BE2C (cell line): ENCODE measurements at places on chromosomes 1 and 21.
A peak's percentile ranks its signal among the peaks of the same experiment; 100 is the strongest.

DNA sequence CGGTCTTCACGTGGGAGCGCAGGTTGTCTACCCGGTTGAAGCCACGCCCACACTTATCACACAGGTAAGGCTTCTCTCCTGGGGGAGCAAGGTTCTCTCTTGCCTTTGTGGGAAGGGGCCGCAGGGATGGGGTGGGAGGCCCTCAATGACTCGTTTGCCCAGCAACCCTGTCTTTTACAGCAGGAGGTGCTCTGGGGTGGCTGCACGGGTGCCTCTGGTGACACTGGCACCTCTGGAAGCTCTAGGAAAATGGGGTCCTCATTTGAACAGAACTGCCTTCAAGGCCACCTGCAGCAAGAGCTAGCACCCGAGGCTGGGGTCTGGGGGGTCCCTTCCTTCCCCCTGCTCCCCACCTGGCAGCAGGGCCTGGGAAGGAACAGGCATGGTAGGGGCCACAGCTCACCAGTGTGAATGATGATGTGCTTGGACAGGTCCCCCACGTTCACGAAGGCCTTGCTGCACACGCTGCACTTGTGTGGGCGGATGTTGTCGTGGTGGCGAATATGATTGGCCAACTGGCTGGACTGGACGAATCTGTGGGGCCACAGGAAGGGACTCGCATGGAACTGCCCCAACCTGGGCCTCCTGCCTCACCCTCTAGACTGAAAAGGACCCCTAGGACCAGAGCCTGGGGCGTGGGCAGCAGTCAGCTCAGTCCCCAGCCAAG is 33.1 kb downstream of the ZBTB17 start:
- DNase-seq = no peak

- DNase-seq = no peak
These were observed 9.4 kb upstream of the PSRC1 start for GRCh38 chr1:109292364-109292763.

DNA sequence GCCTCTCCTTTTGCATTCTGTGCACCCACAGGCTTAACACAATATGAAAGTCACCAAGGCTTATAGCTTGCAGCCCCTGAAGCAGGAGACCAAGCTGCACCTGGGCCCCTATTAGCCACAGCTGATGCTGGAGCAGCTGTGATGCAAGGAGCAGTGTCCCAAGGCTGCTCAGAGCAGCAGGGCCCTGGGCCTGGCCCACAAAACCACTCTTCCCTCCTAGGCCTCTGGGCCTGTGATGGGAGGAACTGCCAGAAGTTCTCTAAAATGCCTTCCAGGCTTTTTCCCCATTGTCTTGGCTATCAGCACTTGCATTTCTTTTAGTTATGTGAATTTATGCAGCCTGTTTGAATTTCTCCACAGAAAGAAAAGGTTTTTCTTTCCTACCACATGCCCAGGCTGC is 89.5 kb upstream of the KCTD3 start:
- no peak for DNase-seq

DNA sequence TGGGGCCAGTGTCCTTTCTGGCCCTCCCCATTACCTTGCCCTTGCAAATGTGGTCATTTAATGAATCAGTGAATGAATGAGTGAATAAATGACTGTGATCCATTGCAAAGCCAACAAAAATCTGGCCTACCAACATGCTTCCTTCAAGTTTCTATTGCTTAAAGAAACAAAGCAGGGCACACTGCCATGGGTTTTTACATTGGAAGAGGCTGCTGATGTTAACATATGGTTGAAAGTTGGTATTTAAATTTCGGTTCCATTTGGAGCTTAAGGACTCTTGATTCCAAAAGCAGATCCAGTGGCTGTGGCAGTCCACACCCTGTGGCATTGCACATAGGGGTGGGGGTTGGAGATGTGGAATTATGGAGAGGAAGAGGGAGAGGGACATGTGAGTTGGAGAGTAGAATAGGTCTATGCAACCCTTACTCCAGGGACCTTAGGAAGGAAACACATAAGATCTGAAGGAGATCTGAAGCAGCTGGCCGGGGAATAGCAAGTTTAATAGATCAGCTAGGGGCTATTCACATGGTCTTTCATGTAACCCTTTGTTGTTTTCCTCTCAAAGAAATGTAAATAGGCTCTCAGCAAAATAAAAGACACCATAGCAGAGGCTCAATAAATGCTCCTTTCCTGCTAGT is 7.2 kb downstream of the ABCA4 start:
- DNase-seq = no peak

GRCh38 chr1:48196237-48196636 is 26.3 kb upstream of the SLC5A9 start:
- no peak for DNase-seq

DNA sequence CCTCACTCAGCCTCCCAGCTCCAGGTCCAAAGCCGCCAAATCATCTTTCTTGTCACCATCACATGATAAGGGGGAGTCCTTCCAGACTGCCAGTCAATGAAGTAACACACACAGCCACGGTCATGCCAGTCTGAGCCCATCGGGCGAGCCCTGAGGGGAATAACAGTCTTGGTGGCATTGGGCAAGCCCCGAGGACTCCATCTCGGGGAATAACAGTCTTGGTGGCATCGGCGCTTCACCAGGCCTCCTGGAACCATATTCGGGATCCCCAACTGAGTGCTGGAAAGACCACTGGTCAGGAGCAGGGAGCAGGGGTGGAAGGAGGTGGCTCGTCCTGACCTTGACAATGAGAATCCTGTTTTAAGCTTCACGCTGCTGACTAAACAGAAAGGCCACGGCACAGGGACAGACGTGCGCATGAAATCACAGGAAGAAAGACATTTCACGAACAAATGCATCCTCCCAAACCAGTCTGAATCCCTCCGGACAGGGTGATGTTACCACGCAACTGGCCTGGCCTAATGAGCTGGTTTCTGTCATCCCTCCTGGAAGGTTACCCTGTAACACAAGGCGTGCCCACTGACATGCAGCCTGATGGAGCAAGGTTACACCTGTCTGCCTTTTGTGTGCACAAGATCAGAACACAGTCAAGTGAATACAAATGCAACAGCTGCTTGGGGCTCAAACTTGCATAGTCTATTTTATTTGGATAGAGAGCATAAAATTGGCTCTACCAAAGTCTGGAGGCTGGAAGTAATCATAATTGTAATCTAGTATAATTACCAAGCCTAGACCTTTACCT is 517.4 kb downstream of the KIF26B start:
- DNase-seq = no peak

DNA sequence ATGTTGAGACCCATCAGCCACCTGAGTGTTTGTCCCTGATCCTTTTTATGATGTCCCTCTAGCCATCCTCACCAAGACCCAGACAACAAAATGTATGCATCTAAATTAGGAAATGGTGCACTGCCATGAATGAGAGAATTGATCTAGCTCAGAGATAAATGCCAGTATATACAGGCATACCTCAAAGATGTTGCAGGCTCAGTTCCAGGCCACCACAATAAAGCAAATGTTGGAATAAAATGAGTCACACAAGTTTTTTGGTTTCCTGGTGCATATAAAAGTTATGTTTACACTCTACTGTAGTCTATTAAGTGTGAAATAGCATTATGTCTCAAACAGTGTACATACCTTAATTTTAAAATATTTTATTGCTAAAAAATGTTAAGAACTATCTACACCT is 63.9 kb downstream of the CHIA start:
- no peak for DNase-seq

- DNase-seq = no peak
These were observed 172.1 kb downstream of the HHAT start for GRCh38 chr1:210500831-210501230.

GRCh38 chr1:206953626-206954025 is 7.4 kb upstream of the PIGR start:
- no peak for DNase-seq

DNA sequence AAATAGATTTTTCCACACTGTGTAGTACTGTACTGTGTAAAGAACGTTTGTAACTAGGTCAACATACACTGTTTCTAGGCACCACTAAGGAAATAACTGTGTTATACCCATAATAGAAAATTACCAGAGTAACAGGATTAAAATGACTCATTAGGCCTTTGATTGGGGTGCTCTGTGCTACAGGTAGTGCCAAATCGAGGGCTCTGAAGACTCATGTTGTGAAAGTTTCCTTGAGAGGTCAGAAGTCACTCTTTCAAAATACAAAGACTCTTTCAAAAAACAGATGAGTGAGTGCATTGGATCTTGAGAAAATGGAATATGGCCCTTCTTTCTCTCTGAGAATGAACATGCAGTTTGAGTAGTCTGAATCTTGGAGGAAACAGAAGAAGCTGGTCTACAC is 143.0 kb downstream of the MRPL39 start:
- no peak for DNase-seq

GRCh38 chr1:168170564-168171508 is 7.9 kb upstream of the TIPRL start:
- no peak for DNase-seq

DNA sequence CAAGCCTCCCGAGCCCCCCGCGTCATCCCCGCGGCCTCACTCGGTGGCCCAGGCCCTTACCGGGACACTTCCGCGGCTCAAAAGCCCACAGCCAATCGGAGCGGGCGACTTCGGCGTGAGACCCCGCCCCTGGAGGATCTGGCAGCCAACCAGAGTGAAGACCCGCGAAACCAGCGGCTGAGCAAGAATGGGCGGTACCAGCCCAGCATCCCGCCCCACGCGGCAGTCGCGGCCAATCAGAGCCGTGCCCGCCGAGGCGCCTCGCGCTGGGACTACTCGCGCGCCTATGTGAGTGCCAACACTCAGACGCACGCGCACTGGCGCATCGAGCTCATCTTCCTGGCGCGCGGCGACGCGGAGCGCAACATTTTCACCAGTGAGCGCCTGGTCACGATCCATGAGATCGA is 22.5 kb downstream of the DISP3 start:
- DNase-seq = no peak

- DNase-seq = no peak
These were observed 9.8 kb upstream of the CLDN14 start for GRCh38 chr21:36489776-36490165.

GRCh38 chr1:204350857-204351573 is 8.7 kb downstream of the PLEKHA6 start:
- peak; percentile 94 for DNase-seq

- DNase-seq = peak; percentile 17
These were observed 34.5 kb downstream of the TYW3 start for GRCh38 chr1:74767490-74767889.

DNA sequence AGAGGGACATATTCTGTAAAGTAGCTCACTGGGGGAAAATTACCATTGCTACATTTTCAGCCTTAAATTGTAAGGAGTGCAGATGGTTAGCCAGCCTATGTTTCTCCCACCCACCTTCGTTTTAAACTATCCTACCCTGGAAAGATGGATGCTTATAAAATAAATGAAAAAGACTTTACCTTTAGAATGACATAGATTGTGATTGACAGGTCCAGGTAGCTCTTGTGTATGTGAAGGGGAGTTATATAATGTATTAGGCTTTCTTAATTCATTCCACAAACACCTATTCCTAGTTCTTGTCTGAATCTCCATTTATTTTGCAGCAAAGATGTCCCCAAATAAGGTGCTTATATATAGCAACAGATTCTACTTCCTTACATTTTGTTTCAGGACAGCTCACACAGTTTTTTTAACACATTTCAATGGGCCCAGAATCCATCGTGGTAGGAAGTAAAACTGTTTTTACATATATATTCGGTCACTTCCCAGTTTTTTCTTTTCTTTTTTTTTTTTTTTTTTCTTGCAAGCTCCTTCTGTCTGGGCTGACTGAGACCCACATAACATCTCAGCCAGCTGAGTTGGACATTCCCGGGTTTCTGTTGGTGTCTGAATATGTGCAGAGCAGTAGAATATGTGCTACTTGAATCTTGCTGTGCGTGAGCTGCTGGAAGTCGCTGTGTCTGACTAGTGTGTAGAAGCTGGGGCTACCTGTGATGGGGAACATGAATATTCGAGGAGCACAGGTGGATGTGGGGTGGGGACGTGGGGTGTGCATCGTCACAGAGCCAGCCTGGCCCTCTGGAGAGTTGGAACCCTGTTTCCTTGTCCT is 27.8 kb downstream of the UCK2 start:
- no peak for DNase-seq

GRCh38 chr1:167166690-167167075 is 54.0 kb upstream of the POU2F1 start:
- DNase-seq = no peak

- no peak for DNase-seq
These were observed 20.9 kb upstream of the TMEM222 start for GRCh38 chr1:27301052-27301422.

GRCh38 chr1:43994794-43995790 is 3.7 kb downstream of the CCDC24 start:
- peak; percentile 61 for DNase-seq

- no peak for DNase-seq
These were observed 54.7 kb upstream of the EPS8L3 start for GRCh38 chr1:109818271-109818987.

- no peak for DNase-seq
These were observed 15.4 kb downstream of the FMOD start for GRCh38 chr1:203335503-203335902.

- no peak for DNase-seq
These were observed 38.7 kb downstream of the GJA5 start for GRCh38 chr1:147721716-147722115.

DNA sequence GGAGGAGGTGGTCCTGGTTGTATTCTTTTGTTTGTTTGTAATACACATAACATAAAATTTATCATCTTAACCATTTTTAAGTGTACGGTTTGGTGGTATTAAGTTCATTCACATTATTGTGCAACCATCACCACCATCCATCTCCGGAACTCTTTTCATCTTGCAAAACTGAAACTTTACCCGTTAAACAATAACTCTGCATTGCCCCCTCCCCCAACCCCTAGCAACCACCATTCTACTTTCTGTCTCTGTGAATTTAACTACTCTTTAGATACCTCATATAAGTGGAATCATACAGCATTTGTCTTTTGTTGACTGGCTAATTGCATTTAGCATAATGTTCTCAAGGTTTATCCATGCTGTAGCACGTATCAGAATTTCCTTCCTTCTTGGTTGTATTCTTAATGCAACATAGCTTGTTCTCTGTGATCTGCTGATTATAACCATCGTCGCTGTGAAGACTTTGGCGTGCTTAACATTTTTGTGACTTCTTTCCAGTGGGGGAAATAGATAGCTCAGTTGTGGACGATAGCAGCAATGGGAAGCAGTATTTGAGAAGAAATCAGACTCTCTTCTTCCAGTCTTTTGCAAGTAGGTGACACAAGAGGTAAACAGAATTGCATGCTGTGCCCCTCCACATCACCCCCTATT is 117.5 kb upstream of the HOOK1 start:
- no peak for DNase-seq
